Stimulated activated CD4-positive, alpha-beta T cell treated with anti-CD3 and anti-CD28 coated beads, TNF-alpha, amount 100 ng/mL, for 1 hour (primary cell): ENCODE measurements at places on chromosomes 1 and 21.

DNA sequence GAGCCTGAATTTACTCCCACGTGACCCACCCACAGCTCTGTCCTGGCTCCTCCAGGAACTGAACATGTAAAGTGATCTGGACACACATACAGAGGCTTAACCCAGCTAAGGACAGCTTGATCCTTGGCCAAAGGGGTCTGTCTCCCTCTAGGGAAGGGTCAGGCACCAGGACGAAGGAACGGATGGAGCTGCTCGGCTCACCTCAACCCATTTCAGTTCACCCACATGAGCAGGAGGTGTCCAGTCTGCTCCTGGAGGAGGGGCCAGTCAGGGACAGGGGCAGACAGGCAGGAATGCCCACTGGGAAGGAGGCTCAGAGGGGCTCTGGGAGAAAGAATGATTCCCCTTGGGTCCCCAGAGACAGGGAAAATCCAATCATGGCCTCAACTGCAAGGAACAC is 567.2 kb downstream of the PTPRU start:
- DNase-seq, result no peak

DNA sequence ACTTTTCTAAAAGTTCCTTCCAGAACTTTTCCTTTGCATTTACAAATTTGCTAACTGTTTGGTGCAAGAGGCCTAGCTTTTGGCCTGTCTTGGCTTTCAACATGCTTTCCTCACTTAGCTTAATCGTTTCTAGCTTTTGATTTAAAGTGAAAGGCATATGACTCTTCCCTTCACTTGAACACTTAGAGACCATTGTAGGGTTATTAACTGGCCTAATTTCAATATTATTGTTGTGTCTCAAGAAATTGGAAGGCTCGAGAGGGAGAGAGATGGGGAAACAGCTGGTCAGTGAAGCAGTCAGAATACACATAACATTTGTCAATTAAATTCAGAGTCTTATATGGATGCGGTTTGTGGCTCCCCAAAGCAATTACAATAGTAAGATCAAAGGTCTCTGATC is 63.0 kb upstream of the MPC2 start:
- no peak for DNase-seq

DNA sequence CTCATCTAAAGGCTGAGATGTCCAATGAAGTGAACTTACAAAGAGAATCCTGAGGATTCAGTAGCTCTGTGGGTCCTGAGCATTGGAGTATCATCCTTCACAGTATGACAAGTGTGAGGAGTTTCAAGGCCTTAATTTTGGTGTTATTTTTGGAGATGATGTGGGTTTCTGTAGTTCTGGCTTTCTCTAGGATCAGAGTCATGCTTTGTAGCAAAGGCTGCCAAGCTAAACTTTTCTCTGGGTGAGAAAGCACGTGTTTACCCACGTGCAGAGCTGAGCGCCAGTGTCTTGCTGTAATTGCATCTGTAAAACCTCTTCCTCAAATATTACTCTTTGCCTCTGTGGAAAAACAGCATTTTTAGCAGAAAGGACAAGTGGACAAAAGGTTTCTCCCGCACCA is 387.8 kb upstream of the LYPLAL1 start:
- DNase-seq, result no peak

GRCh38 chr1:91059157-91059556 is 37.3 kb upstream of the ZNF644 start:
- no peak for DNase-seq

DNA sequence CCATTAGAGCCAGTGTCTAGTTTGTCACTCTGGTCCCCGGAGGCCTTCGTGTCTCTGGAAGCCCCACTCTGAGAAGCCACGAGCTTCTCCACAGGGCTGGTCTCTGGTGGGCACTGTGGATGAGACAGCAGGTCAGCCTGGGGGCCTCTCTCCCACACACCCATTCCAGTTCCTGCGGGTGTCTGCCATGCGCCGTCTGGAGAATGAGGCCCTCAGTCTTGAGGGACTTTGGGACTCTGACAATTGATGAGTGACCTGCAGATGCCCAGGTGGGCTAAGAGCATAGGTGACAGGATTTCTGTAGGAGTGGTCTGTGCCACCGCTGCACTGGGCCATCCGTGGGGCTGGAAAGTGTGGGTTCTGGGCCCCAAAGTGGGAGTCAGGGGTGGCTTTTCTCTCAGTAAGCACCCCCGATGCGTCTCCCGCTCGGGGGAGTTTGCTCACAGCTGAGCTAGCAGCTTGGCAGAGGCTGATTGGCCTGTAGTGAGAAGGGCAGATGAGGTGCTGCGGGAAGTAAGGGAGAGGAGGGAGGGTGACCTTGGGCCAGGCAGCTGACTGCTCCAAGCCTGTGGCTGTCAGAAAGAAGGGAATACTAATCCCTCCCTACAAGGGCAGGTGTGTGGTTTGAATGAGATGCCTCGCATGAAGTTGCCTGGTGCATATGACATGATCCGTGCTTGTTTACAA is 26.4 kb downstream of the LHX4 start:
- DNase-seq, result no peak

DNA sequence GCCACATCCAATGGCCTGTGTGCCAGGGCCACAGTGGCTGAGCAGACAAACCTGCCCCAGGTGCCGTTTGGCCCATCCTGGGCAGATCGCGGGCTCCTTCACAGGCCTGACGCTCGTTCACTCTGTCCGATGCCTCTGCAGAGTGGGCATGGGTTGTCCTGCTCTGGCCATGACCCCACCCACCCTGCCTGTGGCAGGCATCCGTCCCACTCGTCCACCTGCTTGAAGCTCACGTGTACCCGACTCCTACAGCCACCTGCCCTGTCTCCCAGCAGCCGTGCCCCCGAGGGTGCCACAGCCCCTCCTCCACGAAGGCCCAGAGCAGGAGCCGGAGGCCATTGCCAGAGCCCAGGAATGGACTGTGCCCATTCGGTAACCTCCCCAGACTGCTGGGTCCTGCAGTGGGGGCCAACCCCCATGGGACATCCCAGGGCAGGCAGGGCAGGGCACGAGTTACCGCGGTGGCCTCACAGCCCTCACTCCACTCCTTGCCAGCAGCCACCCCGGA is 41.9 kb downstream of the TRIM11 start:
- DNase-seq, result no peak

- no peak for DNase-seq
Observed at GRCh38 chr1:5651027-5651410, 341.2 kb downstream of the NPHP4 start.

- DNase-seq, result no peak
Observed at GRCh38 chr1:239804266-239804665, 287.4 kb upstream of the FMN2 start.

- DNase-seq, result no peak
Observed at GRCh38 chr1:178020968-178021640, 51.2 kb upstream of the SEC16B start.

DNA sequence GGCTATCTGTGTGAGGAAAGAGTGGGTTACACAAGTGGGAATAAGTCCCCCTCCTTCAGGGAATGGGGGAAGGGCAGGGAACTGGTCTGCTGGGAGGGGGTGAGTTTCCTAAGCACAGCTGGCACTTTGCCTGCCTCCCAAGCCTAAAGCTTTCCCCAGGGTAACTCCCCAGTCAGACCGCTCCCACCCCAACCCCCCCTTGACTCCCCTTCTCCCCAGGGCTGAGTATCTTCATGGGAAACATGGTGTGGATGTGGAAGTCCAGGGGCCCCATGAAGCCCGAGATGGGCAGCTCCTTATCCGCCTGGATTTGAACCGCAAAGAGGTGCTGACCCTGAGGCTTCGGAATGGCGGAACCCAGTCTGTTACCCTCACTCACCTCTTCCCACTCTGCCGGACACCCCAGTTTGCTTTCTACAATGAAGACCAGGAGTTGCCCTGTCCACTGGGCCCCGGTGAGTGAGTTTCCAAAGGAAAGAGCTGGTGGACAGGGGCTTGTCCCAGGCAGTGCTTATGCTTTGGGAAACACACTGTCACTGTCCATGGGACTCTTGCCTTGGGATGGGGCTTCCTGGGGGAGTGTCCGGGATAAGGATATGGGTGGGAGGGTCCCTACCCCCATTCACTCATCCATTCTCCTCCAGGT is 14.9 kb downstream of the MOV10 start:
- DNase-seq, result no peak

- no peak for DNase-seq
Observed at GRCh38 chr1:21586846-21587601, 77.8 kb downstream of the ALPL start.

GRCh38 chr1:44270686-44271628 is 57.7 kb downstream of the DMAP1 start:
- DNase-seq, result no peak

- no peak for DNase-seq
Observed at GRCh38 chr1:114270282-114270681, 116.6 kb upstream of the SYT6 start.

DNA sequence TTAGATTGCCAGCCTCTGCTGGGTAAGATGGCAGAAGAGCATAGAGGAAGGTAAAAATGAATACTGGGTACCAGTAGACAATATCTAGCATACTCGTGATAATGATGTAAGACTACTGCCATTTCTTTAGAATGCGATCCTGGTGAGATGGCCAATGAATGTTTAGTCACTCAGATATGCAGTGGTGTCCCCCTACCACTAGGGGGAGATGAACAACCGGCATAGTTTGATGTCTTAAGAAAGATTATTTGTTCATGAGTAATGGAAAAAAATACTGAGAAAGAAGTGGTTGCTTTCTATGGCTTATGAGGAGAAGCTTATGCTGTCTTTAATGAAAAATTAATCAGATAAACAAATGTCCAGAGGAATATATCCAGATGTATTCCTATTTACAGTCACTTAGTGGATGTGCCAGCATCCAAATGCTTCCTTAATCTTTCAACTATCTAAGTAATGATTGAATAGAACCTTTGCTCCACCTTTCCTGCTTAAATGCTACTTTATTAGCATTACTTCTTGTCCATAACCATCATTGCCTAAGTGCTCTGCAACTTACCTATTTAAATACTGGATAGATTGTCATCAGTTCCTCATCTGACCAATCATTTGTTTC is 256.6 kb downstream of the ST6GALNAC3 start:
- DNase-seq, result no peak

DNA sequence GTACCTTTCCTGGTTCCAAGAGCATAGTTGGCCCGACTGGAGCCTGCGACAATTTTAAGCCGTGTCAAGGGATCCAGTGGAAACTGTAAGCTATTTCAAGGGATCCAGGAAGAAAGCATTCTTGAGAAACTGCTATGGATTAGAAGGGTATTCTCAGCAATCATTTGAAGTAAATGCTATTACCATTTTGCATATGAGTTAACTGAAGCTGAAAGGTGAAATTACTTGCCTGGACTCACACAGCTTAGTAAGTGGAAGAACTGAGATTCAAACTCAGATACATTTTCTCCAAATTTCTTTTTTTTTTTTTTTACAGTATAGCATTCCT is 589 bp downstream of the ZNF684 start:
- DNase-seq, result no peak

- no peak for DNase-seq
Observed at GRCh38 chr1:212488436-212489283, 55.9 kb downstream of the NENF start.

DNA sequence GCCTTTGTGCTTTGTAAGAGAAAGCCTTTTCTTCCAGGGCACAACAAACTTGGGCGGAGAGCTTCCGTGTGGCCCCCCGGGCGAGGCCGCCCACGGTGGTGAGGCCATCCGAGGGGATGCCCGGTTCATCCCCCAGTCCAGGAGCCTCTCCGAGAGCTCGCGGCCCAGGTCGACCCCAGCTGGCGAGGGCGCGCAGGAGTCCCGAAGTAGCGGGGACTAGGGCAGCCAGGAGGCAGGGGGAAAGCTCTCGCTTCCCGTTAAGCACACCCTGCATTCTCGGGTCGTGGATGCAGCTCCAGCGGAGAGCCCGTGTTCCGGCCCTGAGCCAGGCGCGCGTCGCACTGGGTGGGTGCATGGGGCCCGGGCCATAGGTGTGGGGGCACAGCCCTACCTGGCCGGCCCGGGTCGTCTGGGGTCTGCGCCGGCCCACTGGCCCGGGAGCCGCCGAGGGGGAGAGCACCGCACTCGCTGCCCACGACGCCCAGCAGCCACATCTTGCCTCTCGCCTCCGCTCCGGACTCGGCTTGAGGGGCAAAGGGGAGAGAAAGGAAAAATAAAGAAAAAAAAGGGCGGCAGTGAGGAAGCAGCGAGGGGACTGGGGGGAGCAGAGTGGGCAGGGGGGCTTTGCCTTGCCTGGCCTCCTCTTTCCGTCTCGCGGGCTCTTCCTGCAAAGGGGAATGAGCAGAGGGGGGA is 1.8 kb downstream of the RNF220 start:
- peak; percentile 5 for DNase-seq

DNA sequence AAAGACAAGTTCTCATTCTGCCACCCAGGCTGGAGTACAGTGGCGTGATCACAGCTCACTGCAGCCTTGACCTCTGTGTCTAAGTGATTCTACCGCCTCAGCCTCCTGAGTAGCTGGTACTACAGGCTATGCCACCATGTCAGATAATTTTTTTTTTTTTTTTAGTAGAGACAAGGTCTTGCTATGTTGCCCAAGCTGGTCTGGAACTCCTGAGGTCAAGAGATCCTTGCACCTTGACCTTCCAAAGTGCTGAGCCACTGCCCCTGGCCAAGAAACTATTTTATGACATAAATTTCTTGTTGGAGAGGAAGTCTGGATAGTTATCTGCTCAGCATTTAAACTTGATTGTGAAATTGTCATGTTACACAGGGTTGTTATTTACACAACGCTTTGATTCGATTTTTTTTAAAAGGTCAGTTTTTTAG is 2.1 kb downstream of the SCCPDH start:
- DNase-seq, result no peak

DNA sequence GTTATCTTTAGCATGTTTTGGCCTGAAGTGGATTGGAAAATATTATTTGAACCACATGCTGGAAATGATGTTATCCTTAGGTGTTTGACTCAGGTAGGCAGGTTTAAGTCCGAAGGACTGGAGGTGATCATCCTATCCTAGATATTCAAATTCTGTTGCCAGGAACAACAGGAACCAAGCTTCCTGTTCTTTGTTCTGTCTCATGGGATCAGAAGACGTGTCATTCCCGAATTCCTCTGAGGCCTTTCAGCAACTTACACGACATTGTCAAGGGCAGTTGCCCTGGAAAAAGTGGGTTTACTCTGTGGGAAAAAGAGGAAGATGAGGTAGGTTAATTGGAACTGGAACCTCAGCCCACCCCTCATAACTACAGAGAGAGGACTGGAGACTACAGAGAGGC is 36.6 kb downstream of the SLAMF6 start:
- DNase-seq, result no peak

GRCh38 chr1:185534801-185535200 is 199.4 kb upstream of the HMCN1 start:
- no peak for DNase-seq

- no peak for DNase-seq
Observed at GRCh38 chr1:209809611-209810010, 3.7 kb upstream of the IRF6 start.

GRCh38 chr1:59272507-59272906 is 24.4 kb upstream of the FGGY start:
- DNase-seq, result no peak

GRCh38 chr1:42179900-42180329 is 15.4 kb upstream of the GUCA2A start:
- DNase-seq, result no peak

- no peak for DNase-seq
Observed at GRCh38 chr1:246582301-246583055, 16.2 kb downstream of the CNST start.

DNA sequence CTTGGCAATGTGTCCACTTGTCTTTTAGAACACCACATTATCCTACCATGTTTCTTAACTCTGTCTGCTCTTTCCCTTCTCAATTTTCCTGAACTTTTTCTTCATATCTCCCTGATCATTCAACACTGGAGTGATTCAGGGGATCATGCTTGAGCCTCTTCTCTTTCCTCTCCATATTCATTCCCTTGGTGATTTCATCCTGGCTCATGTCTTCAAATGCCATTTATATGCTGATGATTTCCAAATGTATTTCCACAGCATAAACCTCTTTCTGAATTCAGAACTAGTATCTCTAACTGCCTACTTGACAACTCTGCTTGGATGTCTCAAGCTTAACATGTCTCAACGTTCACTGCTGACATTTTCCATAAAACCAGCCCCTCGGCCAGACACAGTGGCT is 8.5 kb upstream of the IVL start:
- no peak for DNase-seq
